ENCODE measurements at places on chromosomes 6 and 20.

- no peak for DNase-seq
Observed at GRCh38 chr6:37105148-37106050, 64.6 kb upstream of the PIM1 start.

GRCh38 chr6:41071923-41072835, at the start of gene OARD1:
Gene OARD1 (minus strand): TSS chr6:41072356. CDS start chr6:41071634, 722 bp downstream.
- peak; percentile 98 for DNase-seq

GRCh38 chr20:14807224-14807623, 469.8 kb upstream of the FLRT3 start:
- DNase-seq: no peak

GRCh38 chr6:91087908-91088307, 501.0 kb upstream of the MAP3K7 start:
- no peak for DNase-seq

GRCh38 chr6:133816171-133816570, 72.7 kb upstream of the TCF21 start:
- no peak for DNase-seq

DNA sequence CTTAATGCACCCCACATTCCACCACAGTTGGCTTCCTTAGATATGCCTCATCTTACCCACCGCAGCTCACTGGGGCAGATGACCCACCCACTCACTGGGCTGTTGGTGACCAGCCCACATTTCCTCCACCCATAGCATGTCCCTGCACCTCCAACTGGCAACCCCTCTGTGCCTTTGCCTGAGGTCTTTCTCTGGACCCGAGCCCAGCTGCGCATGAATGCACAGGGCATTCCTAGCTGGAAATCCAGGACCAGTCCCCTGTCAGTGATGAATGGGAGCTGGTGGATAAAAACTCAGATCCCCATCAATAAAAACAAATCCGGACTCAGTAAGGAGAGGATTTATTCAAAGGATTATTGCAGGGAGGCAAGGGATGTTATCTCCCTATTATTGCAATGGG, 75.0 kb downstream of the ISM1 start:
- no peak for DNase-seq

- DNase-seq: no peak
Observed at GRCh38 chr6:5670811-5671561, 335.7 kb downstream of the NRN1 start.

GRCh38 chr6:158437571-158437970, 122.3 kb upstream of the TMEM181 start:
- DNase-seq: no peak

DNA sequence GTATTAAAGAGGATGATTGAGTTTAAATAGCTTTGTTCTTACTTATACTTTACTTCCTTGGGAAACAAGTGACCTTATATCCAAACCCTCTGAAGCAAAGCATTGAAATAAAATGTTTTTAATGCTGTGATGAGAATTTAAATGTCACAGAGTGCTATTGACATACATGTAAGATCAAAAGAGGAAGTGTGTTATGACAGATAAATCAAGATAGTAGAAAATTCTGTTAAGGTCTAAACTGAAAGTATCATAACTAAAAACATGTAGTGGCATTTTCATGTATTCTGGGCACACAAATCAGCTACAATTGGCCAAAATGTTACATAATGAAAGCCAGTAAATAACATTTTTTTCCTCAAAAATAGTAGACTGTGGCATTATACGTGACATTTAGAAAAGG, 318.0 kb downstream of the GRIK2 start:
- DNase-seq: no peak

- no peak for DNase-seq
Observed at GRCh38 chr6:121668259-121668658, 232.8 kb downstream of the GJA1 start.

DNA sequence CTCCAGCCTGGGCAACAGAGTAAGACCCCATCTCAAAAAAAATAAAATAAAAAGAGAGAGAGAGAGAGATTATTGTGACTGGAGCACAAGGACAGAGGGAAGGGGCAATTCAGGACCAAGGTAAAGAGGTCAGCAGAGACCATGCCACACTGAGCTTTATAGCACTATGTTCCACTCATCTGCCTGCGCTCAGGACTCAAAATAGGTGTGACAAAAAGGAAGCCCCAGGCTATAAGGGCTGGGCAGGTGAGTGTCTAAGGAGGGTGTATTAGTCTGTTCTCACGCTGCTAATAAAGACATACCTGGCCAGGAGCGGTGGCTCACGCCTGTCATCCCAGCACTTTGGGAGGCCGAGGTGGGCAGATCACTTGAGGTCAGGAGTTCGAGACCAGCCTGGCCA, 23.1 kb upstream of the SRSF6 start:
- no peak for DNase-seq

- no peak for DNase-seq
Observed at GRCh38 chr6:24079076-24079475, 46.9 kb upstream of the NRSN1 start.

DNA sequence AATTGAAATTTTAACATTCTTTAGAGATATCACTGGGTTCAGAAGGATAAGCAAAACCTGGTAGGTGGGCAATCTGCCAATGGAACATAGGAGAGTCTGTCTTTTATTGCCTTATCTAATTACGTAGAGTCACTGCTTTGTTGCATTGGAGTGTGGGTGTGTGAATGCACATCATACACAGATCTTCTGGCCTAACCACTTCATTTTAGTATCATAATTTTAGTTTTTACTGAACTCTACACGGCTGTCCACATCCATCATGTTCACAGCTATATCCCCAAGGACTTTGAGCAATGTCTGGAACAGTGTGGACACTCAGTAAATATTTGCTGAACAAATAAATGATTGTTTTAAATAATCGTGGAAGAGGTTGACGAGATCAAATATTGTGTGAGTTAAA, 104.6 kb upstream of the AKIRIN2 start:
- no peak for DNase-seq

DNA sequence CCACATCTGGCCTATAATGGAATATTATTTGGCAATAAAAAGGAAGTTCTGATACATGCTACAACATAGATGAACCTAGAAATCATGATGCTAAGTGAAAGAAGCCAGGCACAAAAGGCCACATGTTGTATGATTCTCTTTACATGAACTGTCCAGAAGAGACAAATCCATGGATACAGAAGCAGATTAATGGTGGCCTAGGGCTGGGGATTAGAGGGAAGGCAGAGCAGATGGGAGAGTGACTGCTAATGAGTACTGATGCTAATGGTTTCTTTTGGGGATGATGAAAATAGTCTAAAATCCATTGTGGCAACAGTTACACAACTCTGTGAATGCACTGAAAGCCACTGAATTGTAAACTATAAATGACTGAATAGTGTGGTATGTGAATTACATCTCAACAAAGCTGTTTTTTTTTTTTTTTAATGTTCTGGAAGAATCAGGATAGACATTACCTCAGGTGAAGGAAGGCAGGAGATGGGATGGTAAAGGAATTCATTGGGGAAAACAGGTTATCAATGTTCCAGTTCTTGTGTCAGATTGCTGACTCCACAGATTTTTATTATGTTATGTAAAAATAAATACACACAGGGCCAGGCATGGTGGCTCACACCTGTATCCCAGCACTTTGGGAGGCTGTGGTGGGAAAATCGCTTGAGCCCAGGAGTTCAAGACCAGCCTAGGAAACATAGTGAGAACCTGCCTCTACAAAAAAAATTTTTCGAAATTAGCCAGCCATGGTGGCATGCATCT, 8.9 kb upstream of the SOX12 start:
- no peak for DNase-seq

DNA sequence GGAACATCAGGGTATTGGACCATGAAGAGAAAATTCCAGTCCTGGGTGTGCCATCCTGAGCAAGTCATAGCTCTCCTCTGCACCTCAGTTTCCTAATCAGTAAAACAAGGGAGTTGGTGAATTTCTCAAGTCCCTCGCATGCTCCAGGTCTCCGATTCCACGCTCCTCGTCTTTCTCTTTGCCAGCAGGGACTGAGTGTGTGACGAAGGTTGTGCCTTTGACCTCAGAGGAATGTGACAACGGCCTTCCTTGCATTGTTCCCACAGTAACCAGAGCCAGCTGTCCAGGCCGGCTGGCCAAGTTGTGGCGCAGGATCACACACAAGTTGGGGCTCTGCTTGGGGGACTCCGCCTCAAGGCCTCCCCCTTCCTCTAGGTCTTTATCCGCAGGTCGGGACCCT, 217.3 kb downstream of the ATXN1 start:
- no peak for DNase-seq

GRCh38 chr6:89350281-89350966, 2.1 kb downstream of the UBE2J1 start:
- DNase-seq: no peak

DNA sequence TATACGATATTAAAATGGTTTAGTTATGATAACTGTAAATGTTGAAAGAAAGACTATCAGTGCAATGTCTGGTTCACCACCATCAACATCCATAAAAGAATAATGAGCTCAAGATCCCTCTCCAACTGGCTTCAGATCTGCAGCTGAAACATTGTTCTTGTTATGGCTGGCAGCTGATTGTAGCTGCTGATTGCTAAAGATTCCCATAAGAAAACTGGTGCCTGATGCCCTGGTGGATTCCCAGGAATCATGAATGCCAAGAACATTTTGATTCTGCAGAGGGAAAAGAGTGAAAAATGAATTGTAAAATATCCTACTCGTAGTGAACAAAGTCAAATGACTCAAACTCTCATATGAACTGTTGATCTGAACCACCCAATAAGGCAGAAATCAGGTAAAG, 1160.2 kb downstream of the EPHA7 start:
- no peak for DNase-seq

GRCh38 chr6:14476793-14477531, 359.4 kb downstream of the CD83 start:
- no peak for DNase-seq

DNA sequence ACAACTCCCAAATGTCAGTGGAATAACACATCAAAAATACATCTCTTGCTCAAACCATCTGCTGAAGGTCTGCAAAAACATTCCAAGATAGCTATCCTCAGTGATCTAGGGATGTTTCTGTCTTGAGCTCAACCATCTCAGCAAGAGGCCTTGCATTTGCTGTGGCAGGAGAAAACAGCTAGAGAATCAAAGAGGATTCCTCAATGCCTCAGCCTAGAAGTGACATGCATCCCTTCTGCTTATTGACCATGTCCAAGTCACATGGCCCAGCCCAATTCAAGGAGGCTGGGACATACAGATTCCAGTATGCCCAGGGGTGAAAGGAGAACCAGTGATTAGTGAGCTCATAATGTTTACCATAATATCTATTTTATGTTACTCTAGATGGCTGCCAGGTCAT, 269.5 kb downstream of the PLCB1 start:
- no peak for DNase-seq

- DNase-seq: no peak
Observed at GRCh38 chr20:43016257-43016656, 173.4 kb downstream of the PTPRT start.

DNA sequence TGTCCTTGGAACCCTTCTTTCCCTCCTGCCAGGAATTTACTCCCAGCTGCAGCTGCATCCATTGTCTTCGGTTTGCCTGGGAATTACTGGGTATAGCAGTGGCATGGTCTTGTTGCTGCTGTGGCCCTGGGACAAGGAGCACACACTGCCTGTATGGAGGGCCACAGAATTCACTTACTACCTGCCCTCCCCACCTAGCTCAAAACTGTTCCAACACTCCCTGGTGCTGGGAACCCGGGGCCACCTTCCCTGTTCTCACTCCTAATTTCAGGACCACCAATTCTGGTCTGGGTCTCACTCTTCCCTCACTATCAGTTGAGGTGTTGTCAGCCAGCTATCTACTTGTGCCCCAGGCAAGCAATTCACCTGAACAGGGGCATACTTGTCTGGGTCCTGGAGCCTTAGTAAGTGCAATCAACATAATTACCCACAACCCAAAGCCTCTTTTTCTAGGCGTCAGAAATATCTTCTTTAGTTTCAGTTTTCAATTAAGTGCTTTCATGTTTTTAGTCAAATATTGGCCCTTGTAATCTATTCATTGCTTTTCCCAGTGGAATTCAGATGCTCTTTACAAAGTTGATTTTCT, 47.2 kb downstream of the METTL24 start:
- DNase-seq: no peak

GRCh38 chr6:82283771-82284410, 36.3 kb upstream of the IBTK start:
- DNase-seq: no peak

- DNase-seq: no peak
Observed at GRCh38 chr6:69370763-69371162, 426.0 kb downstream of the LMBRD1 start.

GRCh38 chr6:16663901-16664300, 97.4 kb downstream of the ATXN1 start:
- DNase-seq: no peak

GRCh38 chr6:149763866-149764265, 14.3 kb downstream of the PCMT1 start:
- no peak for DNase-seq

- peak; percentile 32 for DNase-seq
Observed at GRCh38 chr6:41028561-41029412, 10.2 kb downstream of the UNC5CL start.

- DNase-seq: no peak
Observed at GRCh38 chr20:59346061-59346460, 45.6 kb downstream of the EDN3 start.

GRCh38 chr6:65776332-65776731, 69.3 kb upstream of the EYS start:
- DNase-seq: no peak

- DNase-seq: no peak
Observed at GRCh38 chr6:125198398-125198937, 44.9 kb downstream of the TPD52L1 start.

DNA sequence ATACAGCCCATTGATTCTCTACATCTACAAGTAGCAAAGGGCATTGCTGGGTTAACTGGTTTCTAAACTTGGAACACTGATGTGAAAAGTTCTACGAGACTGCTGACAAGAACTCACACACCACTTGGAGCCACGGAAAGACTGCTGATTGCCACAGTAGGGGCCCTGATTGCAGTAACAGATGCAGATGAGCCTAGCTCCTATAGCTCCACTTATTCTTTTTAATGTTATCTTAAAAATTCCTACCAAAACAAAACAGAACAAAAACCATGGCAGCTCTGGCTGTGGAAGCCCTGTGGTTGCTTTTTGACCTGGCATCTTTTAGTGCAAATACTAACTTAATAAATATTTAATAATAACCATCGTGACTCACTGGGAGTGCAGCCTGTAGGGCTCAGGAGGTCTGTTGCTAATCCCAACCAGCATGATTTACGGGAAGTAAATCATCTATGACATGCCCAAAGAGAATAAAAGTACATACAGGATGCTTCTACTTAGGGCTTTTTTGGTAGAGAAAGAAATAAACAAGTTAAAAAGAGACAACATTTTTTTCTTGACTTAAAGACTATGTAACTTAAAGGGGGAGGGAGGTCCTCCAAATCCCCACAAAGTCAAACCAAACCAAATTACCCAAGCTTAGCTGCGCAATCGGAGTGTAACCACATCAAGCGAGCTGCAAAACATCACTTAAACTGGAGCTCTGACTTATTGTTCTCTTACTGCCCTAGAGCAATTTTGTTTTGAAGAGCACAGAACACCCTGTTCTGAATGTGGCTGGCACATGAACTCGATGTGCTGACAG, 87.2 kb downstream of the FKBP5 start:
- DNase-seq: no peak

- DNase-seq: no peak
Observed at GRCh38 chr6:90314514-90314913, 17.9 kb upstream of the BACH2 start.
